ENCODE measurements at places on chromosomes 5 and 9. TPM values are rescaled to one million over a fixed set of nuclear protein-coding genes. Genes with fewer than 3 reads are reported as not detected.
A peak's percentile ranks its signal among the peaks of the same experiment; 100 is the strongest.

The CENPP gene
- total RNA-seq: 6.4 TPM

DNA sequence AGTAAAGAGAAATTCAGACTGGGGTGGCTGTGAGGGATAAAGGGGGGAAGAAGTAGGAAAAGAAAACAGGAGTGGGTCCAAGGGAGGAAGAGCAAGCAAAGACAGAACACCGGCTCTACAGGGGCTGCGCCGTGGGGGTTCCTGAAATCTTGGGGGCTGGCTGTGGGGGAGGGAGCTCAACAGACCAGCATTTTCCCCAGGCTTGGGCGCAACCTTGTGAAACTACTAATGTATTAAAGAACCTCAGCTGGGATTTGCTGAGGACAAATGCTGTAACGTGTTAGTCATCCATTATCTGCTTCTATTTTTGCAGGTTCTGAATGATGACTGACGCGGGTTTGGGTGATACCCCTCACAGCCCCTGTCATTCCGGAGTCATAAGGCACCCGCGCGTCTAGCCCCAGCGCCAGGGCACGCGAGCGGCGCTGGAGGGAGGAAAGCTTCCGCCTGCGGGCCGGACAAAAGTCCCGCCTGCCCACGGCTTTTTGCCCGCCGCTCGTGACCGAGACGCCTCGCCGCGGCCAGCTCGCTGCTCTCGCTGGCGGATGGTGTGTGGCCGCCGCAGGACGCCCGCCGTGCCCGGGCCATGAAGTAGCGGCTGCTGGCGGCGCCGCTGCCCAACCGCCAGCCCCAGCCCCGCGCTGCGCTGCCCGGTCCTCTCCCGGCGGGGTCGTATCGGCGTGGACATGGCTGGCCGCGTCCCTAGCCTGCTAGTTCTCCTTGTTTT, 110.6 kb downstream of the PAM start:
- peak; percentile 84 for DNase-seq

DNA sequence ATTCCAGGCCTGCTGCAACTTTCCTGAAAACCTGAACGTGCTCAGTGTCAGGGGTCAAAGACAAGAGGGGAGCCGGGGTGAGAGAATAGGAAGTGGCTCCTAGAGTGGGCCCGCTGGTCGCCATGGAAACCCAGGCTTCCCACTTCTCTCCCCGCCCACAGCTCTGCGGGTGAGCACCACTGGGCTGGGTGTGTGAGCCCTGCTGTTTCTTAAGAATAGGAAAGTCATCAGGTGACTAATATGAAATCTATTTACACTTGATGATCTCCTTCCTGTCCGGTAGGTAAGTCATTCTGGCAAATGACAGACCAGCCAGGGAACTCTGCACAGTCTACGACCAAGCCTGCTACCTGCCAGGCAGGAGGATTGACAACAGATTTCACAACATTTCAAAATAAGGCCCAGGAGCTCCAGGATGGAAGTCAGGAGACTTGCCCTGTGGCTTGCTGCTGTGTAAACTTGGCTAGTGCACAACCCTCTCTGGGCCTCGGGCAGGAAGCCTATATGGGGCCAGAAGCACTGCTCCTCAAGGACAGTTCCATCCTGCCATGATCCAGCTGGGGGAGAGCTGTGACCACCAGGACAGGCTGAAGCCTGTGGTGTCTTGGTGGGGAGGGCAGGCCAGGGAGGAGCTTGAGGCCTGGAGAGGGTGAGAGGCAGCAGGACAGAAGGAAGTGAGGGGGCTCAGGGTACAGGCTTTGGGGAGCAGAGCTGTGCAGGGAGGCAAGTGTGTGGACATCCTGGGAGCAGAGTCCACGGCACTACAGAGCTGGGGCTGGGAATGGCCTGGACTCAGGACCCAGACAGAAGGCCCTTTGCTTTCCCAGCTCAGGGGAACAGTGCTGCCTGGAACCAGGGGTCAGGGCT, 60.6 kb downstream of the SHB start:
- DNase-seq: peak; percentile 74

GRCh38 chr5:14956423-14957046, 85.0 kb upstream of the ANKH start:
- DNase-seq: no peak

GRCh38 chr5:142131394-142131793, 22.8 kb downstream of the NDFIP1 start:
- no peak for DNase-seq

DNA sequence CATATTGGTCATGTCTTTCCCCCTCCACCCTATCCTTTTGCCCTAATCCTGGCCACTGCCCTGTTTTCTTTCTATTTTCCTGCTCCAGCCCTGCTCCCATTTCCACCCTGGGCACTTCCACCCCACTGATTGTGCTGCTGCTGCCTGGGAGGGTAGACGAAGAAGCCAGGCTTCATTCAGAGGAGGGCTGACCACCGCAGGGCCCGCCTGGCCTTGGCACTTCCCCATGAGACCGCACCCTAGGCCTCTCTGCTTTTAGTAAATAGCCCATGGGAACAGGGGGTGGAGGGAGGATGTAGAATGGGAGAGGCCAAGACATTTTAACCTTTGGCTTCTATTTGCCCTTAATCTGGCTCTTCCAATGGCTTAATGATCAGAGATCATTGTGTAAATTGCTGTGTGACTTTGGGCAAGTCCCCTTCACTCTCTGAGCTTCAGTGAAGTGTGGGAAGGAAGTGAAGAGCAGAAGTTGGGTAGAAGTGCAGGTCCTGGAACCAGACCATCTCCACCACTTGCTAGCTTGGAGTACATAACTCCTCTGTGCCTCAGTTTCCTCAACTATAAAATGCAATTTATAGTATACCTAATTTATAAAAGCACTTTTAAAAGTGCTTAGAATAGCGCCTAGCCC, 13.6 kb upstream of the GPX3 start:
- DNase-seq: no peak

DNA sequence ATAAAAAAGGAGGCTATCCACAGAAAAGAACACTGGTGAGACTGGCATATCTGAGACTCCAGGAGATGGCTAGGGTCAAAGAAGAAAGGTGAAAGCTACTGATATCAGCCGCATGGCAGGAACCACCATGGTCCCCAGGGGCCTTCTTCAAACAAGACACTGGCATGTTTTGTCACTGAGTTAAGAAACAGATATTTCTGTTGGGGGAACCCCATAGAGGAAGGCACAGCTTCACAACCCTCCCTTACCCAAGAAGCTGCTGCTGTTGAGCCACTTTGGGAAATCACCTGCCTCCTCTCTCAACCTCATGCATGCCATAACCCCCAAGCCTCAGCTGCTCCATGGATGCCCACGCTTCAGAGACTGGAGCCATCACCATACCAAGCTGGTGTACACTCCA, 13.3 kb upstream of the BTNL3 start:
- no peak for DNase-seq

- DNase-seq: no peak
Observed at GRCh38 chr9:88979021-88979420, 12.2 kb upstream of the S1PR3 start.

DNA sequence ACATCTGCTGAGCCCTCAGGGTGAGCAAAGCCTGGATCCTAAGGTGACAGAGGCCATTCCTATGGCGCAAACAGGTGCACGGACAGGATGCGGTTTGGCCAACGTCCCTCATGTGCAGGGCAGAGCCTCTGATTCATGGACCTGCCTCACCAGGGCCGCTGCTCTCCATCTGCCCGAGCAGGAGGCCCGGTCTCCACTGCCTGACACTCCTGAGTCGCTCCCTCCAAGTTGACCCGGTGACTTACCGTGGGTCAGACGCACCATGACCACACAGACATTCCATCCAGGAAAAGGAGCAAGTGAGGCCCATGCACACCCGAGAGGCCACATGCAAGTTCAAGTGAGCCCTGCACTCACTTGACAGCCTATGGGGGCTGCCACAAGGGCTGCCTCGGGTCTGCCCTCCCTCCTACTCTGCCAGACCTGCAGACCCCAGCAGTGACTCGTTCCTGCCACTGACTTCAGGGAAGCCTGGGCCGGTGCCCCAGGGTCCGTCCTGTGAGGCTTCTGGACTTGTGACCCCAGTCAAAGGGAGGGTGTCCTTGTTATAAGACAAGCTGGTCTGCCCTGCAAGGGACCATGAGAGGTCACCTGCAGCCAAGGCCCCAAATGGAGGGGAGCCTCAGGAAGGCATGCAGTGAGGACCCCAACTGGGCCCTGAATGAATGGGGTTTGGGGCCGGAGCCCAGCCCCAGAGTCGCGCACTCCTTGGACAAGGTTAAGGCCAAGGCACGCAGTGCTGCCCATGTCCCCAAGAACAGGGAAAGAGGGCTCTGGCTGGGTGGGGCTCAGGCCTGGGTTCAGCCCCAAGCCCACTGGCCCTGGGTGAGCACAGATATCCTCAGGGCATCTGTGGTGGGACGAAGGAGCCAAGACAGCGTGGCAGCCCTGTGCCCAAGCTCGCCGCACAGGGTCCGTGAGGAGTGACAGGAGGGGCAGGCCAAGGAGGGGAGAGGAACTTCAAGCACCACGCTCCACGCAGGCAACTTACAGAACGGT, 10.1 kb downstream of the BRD3OS start:
- no peak for DNase-seq

DNA sequence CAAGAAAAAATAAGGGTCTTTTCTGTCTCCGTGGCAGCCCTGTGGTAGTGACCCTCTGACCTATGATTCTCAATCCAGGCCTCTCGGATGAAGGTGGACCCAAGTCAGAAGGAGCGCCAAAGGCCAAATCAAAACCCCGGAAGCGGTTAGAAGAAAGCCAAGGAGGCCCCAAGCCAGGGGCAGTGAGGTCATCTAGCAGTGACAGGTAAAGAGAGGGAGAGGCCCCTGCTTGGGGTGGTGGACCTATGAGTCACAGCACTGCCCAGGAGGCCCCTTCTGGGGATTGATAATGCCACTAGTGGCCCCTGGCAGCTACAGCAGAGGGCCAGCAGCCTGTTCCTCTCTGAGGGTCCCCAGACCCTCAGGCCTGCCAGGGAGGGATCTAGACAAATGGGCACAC, 6.4 kb upstream of the SLC2A8 start:
- DNase-seq: no peak

DNA sequence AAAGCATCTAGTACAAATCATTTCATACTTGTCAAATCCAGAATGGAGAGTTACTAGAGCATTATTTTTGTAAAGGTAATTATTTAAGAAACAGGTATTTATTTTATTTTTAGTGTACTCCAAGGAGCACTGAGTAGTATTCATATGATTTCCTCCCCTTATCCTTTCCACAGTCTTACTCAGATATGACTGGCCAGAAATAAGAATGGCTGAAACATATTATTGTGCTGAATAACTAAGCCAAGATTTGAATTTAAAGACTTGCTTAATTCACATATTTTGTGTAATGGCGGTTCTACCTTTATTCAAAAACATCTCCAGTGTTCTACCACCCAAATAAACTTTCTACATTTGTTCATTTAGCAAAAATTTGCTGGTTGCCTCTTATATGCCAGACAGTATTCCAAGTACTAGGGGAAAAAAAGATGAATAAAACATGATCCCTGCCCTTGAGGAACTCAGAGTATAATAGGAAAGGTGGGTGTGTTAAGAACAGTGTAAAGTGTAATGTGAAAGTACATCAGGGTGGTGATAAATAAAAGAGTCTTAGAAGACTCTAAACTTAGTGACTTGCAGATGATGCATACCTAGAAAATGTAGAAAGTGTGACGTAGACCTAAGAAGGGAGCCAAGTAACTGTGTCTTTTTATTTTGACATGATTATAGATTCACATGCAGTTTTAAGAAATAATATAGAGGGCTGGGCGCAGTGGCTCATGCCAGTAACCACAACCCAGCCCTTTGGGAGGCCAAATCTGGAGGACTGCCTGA, 110.4 kb upstream of the GRHPR start:
- no peak for DNase-seq

The IRX1 gene
- not detected for total RNA-seq

DNA sequence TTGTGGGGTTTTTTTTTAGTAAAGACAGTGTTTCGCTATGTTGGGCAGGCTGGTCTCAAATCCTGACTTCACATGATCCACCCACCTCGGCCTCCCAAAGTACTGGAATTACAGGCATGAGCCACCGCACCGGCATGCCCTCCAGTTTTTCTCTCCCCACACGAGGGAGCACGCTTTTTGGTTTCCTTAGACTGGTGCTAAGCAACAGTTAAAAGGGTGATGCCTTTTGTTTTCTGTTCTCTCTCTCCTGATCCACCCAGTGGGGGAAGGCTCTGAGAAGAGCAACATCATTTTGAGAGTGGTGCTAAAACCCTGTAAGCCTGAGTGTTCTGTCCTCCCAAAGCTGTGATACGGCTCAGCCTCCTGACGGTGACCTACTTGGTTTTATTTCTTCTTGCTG, 146.6 kb downstream of the MAN2A1 start:
- no peak for DNase-seq

DNA sequence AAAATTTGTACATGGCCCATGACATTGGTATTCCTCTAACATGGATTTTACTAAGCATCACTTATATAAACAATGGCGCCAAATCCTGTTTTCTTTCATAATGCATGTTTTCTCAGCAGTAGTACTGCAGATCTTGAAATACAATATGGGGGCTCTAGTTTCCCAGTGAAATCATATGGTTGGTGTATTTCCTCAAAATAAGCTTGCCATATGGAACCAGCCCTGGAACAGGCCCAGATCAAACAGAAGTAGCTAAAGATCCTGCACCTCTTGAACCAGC, 163.9 kb downstream of the ZNF608 start:
- no peak for DNase-seq

The UBQLN1 gene
- total RNA-seq: 91.6 TPM

The CAMK2A gene
- 6.4 TPM for total RNA-seq

DNA sequence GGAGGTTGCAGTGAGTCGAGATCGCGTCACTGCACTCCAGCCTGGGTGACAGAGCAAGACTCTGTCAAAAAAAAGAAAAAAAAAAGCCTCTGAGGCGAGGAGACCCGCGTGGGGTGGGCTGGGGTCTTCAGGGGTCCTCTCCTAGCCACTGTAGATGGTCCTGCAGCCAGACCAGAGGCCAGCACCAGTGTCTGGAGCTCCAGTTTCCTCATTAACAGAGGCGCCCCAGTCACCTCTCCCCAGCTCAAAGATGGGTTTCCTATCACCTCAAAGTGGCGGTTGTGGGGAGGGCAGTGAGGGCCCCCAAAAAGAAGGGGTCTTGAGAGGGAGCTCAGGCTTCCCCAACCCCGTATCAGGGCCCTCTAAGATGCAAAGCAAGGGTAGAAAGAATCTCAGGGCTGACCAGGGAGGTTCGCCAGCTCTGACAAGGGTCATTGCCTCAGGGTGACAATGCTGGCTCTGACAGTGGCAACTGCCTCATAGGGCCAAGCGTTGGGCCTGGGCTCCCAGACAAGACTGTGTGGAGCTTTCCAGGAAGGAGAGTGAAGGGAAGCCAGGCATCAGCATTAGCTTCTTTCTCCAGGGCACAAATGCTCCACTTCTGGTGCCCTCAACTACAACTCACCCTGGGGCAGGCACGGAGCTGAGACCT, 15.0 kb downstream of the STK10 start:
- DNase-seq: no peak

All from stomach (tissue), 19 donors.